ENCODE measurements at places on chromosomes 1 and 21.

DNA sequence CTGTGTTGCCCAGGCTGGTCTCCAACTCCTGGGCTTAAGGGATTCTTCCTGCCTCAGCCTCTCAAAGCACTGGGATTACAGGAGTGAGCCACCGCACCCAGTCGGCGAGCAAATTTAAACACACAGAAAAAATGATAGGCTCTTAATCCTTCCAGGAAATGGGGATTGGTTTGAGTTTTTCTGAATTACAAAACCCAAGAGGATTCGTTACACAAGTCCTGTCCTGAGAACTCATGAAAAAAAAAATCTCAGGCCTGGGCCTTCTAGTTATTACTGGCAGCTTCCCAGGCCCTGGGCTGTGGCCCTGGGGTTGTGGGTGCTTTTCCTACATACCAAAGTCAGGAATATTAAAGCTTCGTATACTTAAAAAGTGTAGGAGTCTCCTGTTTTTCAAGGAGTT is 6.3 kb upstream of the IFNGR2 start:
- DNase-seq: no peak
- H3K36me3 ChIP-seq: no peaks in the 10 kb centered on the region
- H3K27me3 ChIP-seq: no peaks in the 10 kb centered on the region
- H3K4me1 ChIP-seq: no peaks in the 10 kb centered on the region

- peaks cover 26% of the 10 kb centered on the region for H3K27me3 ChIP-seq
- H3K4me3 ChIP-seq: peak overlapping the region; percentile 83
- H3K27ac ChIP-seq: no peak overlapping the region
- H3K36me3 ChIP-seq: no peaks in the 10 kb centered on the region
- DNase-seq: no peak
These were observed 1.4 kb upstream of the PIK3R3 start for GRCh38 chr1:46133781-46134350.

DNA sequence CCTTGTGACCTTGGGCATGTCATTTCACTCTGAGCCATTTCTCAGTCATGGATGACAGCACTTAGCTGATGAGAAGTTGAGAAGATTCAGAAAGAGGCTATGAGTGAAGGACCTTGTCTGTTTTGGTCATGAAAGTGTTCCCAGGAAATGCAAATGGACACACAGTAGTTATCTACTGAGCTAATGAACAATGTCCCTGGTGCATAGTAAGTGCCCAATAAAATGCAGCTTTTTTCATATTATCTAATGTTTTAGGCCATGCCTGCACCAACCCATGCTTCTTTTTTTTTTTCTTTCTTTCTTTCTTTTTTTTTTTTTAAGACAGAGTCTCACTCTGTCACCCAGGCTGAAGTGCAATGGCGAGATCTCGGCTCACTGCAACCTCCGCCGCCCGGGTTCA is 44.4 kb upstream of the EPB41 start:
- H3K36me3 ChIP-seq: no peaks in the 10 kb centered on the region
- H3K27me3 ChIP-seq: no peaks in the 10 kb centered on the region
- no peak overlapping the region for H3K27ac ChIP-seq
- DNase-seq: no peak
- H3K4me3 ChIP-seq: no peak overlapping the region

GRCh38 chr21:45050797-45051489 is 23.4 kb upstream of the ADARB1 start:
- H3K4me3 ChIP-seq: no peak overlapping the region
- peaks cover 2% of the 10 kb centered on the region for H3K4me1 ChIP-seq
- no peak overlapping the region for H3K27ac ChIP-seq
- H3K36me3 ChIP-seq: no peaks in the 10 kb centered on the region
- no peak for DNase-seq
- H3K27me3 ChIP-seq: peaks cover 30% of the 10 kb centered on the region

DNA sequence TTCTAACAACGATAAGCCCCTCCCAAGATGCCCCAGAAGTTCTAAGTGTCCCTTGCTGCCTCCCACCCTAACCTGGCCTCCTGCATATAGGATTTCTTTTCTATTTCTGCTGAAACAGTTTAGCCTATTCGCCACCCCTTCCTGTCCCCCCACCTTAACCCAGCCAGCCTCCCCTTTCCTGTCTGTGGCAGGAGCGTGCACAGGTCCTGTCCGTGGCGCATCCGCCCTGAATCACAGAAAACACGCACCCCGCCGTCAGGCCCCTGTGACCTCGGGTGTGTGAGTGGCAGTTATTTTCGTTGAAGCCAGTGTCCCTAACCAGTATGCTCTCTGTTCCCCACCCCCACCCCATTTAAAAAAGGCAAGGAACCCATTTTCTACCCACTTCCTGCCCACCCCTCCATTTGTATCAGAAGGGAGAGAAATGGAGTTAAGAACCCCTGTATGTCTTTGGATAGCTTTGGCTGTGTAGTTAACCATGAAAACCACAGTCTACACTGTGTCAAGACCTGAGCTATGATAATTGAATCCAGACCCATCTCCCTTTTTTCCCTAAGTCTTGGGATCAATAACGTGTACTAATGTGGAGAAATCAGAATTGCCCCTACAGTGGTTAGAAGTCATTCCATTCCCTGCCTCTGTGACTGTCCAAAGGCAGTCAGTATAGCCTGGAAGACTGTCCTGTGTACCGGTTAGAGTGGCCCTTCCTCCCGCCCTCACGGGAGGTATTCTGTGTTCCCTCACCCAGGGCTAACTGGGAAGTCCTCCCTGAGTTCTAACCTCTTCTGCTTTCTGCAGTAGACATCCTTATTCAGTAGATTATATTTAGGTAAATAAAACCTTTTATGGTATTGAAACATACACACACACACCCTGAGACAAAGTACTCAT is 1.8 kb downstream of the PLEKHO1 start:
- H3K27me3 ChIP-seq: peaks cover 23% of the 10 kb centered on the region
- peaks cover 40% of the 10 kb centered on the region for H3K36me3 ChIP-seq
- H3K27ac ChIP-seq: peak overlapping the region; percentile 88
- no peak for DNase-seq
- H3K4me1 ChIP-seq: peaks cover 14% of the 10 kb centered on the region
- H3K4me3 ChIP-seq: peak overlapping the region; percentile 87

DNA sequence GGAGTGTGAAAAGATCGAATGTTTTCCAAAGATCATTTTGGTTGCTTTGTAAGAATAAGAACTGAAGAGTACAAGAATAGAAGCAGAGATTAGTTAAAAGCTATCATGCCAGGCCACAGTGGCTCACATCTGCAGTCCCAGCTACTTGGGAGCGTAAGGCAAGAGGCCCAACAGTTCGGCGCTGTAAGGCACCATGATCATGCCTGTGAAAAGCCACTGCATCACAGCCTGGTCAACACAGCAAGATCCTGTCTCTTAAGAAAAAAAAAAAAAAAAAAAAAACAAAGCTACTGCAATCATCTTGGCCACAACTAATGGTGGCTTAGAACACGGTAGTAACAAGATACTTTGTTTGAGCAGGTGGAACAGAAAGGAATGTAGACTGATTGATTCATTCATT is 116.2 kb downstream of the EIF4G3 start:
- DNase-seq: no peak
- no peak overlapping the region for H3K4me3 ChIP-seq
- H3K27me3 ChIP-seq: no peaks in the 10 kb centered on the region
- H3K27ac ChIP-seq: no peak overlapping the region
- no peaks in the 10 kb centered on the region for H3K4me1 ChIP-seq
- H3K36me3 ChIP-seq: no peaks in the 10 kb centered on the region

- no peak for DNase-seq
- no peaks in the 10 kb centered on the region for H3K27me3 ChIP-seq
- H3K36me3 ChIP-seq: peaks cover 3% of the 10 kb centered on the region
- no peaks in the 10 kb centered on the region for H3K4me1 ChIP-seq
- no peak overlapping the region for H3K4me3 ChIP-seq
These were observed 9.2 kb downstream of the DEGS1 start for GRCh38 chr1:224192082-224192788.

DNA sequence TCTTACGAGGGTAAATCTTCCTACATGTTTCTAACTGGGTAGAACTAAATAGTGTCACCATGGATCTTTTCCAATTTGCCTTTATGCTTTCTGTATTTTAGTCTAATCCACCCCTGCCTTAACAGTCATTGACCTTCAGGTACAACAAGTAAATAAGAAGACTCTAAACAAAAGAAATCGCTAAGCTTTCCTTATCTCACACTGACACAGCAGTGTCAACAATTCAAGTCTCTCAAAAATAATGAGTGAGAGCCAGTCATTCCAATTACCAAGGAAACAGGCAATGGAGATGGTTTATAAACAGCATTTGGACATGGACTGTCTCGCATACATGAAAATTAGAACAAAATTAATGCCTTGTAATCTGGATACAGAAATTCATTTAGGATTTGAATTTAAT is 365.8 kb downstream of the VAV3 start:
- no peak overlapping the region for H3K4me3 ChIP-seq
- DNase-seq: no peak
- no peak overlapping the region for H3K27ac ChIP-seq
- H3K4me1 ChIP-seq: peaks cover 12% of the 10 kb centered on the region
- no peaks in the 10 kb centered on the region for H3K27me3 ChIP-seq

DNA sequence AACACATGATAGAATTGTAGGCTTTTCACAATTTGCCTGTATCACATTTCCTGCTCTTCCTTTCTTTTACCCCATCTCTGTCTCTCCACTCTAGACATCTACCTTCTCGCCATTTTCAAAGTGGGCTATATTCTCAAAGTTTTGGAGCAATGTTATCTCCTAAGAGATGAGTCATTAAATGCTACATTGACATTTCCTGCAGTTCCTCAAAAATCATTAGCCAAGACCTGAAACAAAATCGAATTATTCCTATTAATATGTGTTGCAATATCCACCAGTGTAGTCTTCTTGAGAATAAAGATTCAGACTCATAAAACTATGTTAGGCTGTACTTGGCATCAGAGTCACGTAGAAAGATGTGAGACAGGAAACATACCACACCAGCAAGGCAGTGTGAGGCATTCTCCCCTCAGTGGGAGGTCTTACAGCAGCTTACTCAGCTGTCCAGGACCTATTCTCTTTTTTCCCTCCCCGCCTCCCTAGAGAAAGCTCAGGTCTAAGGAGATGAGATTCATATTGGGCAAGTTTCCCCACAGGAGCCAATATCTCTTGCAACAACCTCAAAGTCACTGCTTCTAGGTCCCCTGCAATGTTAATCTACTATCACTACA is 38.8 kb downstream of the FRRS1 start:
- H3K27me3 ChIP-seq: no peaks in the 10 kb centered on the region
- DNase-seq: no peak
- H3K4me3 ChIP-seq: no peak overlapping the region
- H3K36me3 ChIP-seq: no peaks in the 10 kb centered on the region
- H3K27ac ChIP-seq: no peak overlapping the region

DNA sequence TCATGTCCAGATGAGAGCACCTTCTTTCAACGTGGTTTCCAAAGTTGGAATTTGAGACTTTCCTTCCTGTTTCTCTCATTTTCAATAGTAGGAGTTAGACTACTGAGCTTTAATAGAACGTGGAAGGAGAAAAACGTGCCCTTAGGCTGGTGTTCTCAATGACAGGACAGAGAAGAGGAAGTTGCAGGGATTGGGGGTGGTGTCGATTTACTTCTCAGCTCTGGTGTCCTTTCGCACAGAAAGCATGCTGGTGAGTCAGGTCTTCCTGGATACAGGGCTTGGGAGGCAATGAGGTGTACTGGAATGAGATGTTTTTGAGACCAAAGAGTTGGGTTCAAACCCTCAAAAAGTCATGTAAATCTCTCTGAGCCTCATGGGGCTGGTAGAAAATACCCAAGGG is 67.1 kb downstream of the HIVEP3 start:
- H3K27me3 ChIP-seq: no peaks in the 10 kb centered on the region
- no peak for DNase-seq
- no peak overlapping the region for H3K4me3 ChIP-seq
- peaks cover 3% of the 10 kb centered on the region for H3K36me3 ChIP-seq
- H3K4me1 ChIP-seq: peaks cover 25% of the 10 kb centered on the region

DNA sequence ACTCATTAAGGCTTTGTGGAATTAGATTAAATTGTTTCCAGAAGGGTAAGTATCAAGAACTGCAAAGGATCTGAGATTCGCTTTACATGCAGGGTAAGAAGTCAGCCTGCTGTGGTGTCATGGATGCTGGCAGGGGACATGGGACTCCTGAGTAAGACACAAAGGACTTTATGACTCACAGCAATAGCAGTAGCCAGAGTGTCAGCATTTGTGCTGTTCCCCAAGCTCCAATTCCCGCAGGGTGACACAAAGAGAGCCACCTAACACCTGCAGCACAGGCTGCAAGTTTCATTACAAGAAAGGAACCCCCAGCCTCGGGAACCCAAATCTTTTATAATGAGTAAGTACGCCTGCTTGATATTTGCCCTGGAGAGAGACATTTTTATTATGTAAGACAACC is 298.1 kb upstream of the POU3F1 start:
- H3K27me3 ChIP-seq: no peaks in the 10 kb centered on the region
- DNase-seq: no peak
- H3K36me3 ChIP-seq: no peaks in the 10 kb centered on the region
- H3K4me1 ChIP-seq: no peaks in the 10 kb centered on the region
- no peak overlapping the region for H3K27ac ChIP-seq

DNA sequence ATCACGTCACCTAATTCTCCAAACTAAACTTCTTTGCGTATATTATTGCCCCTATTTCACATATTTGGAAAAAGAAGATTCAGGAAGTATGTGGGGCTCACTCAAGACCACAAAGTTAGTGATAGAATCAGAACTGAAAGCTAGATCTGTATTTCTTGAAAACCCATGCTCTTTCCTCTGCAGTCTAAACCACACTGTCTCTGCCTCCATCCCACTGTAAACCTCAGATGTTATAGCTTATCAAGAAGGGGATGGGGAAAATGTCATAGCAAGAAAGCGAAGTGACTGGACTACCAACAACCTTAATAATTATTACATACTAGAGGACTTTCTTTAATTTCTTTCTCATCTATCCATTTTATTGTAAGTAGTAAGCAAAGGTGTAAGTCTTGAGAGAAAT is 257.7 kb upstream of the SGIP1 start:
- no peaks in the 10 kb centered on the region for H3K36me3 ChIP-seq
- no peak for DNase-seq

- peaks cover 6% of the 10 kb centered on the region for H3K4me1 ChIP-seq
- no peak overlapping the region for H3K4me3 ChIP-seq
- H3K36me3 ChIP-seq: no peaks in the 10 kb centered on the region
- H3K27me3 ChIP-seq: no peaks in the 10 kb centered on the region
- DNase-seq: no peak
These were observed 45.5 kb downstream of the OLFML2B start for GRCh38 chr1:161978011-161978790.

DNA sequence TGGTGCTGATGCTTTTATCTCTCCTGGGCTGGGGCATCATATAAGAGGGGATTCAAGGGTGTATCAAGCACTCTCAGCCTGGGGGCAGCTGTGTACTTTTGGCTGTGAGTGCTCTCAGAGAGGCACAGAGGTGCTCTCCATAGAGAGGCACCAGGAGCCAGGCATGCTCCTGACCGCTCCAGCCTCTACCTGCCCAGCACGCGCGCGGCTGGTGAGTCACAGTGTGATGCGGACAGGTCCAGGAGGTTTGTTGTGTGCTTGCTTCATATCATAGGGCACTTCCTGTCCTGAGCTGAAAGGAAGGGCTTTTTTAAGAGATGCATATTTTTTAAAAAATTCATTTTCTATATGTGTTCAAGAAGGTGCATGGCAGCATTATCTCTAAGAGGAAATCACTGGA is 93.6 kb upstream of the BCAR3 start:
- no peak overlapping the region for H3K4me3 ChIP-seq
- H3K27me3 ChIP-seq: no peaks in the 10 kb centered on the region
- no peak overlapping the region for H3K27ac ChIP-seq
- H3K4me1 ChIP-seq: no peaks in the 10 kb centered on the region

All from thymus (tissue), 14 donors.